Right ventricle myocardium inferior (tissue), 1 donor: ENCODE measurements at places on chromosomes 7 and 10. TPM values are rescaled to one million over a fixed set of nuclear protein-coding genes. Genes with fewer than 3 reads are reported as not detected.

UCN3 gene
- total RNA-seq: not detected

- no peak for DNase-seq
These were observed 70.7 kb upstream of the STEAP4 start for GRCh38 chr7:88377434-88377833.

PKD1L1 gene
- total RNA-seq: 1.3 TPM

- DNase-seq: no peak
These were observed 540.7 kb downstream of the MAGI2 start for GRCh38 chr7:78912781-78913180.

DNA sequence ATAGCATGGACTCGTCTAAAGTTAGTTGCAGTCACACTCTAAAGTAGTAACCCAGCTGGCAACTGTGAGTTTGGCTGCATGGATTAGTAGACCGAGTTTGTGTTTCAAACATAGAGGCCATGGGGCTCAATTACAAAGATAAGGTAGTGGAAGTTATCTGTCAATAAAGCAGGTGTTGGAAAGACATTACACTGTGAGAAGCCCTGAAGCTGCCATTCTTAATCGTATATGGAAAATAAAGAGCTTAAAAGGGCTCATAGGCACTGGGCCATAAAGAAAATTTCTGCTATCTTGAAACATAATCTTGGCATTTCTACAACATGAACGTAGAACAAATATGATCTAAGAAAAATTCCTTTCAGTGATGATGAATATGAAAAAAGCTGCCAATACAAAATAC, 837.7 kb downstream of the REEP3 start:
- no peak for DNase-seq

DNA sequence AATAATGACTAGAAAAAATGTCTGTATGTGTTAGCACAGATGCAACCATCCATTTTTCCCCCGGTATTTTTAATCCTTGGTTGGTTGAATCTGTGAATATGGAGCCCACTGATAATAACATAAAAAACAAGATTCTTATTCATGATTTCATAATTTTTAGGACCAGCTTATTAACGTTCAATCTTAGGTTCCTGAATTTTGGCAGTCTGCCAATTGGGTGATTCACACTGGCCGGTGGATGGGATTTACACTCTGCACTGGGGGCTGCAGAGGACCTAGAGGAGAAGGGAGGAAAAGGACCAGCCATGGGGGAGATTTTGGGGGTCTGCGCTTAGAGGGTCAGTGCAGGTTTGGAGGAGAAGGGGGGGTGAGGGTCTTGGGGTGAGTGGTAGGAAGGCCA, 327.9 kb downstream of the ACTR3B start:
- no peak for DNase-seq

DNA sequence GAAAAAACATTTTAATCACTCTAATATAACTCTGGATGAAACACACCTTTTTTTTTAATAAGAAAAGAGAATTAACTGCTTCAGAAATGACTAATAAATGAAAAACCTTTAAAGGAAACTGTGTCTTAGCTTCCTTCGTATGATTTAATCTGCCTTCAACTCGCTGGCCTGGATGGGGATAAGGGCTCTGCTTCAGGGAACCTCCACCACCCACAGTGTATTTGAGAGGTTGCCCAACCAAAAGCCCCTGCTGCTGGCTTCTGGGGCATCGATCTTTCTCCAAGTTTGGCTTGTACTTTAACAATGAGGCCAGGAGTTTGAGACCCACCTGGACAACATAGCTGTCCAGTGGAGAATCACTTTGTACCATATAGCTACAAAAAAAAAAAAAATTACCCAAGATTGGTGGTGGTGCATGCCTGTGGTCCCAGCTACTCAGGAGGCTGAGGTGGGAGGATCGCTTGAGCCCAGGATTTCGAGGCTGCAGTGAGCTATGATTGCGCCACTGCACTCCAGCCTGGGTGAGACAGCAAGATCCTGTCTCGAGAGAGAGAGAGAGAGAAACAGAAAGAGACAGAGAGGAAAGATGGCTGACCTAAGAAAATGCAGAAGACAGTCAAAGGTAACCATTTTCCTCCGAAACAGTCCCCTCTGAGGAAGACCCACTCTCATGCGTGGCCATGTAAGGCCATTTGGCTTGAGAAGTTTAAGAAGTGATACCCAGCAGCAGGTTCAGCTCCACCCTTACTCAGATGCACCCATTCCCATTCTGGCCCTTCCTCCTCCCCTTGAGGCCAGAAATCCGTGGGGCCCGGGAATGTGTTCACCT, 13.6 kb upstream of the LIMK1 start:
- no peak for DNase-seq

TFR2 gene
- 0.22 TPM for total RNA-seq

DNA sequence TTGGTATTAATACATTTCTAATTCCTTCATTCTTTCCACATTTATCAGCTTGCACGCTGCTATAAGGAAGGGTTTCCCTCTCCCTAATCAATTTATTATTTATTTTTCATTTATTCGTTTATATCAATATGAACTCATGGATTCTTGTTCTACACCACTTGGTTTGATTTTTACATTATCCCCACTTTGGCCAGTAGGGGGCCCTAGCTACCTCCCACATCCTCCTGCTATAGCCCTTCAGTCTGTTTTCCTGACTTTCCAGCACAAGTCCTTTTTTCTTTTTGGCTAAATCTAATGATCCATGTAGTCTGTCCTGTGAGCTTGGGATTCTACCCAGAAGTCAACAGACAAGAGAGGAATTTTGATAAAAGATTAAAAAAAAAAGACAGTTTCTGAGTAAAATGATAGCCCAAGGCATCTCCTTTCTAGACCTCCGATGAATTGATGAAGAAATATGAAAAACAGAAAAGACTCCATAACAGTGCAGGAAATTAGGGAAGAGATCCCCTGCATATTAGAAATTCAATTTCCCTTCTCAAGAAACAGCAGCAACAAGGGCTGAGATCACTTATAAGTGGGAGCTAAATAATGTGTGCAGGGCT, 47.7 kb downstream of the LYZL2 start:
- DNase-seq: no peak

UCMA gene
- not detected for total RNA-seq

PNLIPRP3 gene
- not detected for total RNA-seq

TRIM24 gene
- 17.1 TPM for total RNA-seq
